ENCODE measurements at places on chromosomes 5 and 9.

GRCh38 chr5:118777189-118777736 lies 211.1 kb downstream of the DTWD2 start:
- DNase-seq: no peak

GRCh38 chr5:37005946-37006540 lies 129.5 kb downstream of the NIPBL start:
- peak; percentile 38 for DNase-seq

GRCh38 chr9:92564504-92564903 lies 28.7 kb upstream of the ECM2 start:
- no peak for DNase-seq

DNA sequence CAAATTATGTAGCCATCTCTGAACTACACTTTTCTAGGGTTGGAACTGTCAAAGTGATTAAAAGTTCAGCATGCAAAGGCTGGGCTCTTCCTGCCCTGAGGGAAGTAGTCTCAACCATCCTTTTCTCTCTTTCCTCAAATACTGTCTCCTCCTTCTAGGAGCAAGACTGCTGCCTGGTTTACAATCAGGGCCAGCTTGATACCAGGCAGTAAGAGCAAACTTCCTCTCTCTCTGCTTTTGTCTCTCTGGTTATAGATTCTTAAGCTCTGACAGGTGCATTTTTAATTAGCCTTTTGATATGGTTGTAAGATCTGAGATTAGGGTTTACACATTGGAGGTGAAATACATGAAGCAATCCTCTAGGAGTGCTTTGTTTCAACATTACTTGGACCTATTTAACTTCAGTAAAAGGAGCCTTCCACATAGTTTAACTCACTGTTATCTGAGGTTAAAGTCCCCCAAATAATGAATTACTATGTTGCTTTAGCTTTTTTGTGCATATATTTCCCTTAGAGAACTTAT lies 436.1 kb downstream of the SPATA31D1 start:
- no peak for DNase-seq

DNA sequence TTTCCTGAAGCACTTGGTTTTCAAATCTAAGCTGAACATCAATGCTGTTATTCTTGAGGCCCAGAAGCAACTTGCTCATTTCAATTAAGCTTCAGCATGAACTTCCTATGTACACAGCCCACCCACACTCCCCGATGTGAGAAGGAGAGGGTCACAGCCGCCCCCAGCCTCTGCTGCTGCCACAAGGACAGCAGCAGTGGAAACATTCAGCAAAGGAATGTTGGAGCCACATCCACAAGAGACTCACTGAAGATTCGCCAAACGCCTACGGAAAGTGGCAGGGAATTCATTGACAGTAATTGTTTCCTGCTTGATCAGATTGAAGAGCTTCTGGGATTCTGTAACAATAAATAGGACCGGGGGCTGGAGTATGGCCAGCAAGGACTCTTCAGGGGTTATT lies 2.9 kb downstream of the TGFBI start:
- DNase-seq: no peak

DNA sequence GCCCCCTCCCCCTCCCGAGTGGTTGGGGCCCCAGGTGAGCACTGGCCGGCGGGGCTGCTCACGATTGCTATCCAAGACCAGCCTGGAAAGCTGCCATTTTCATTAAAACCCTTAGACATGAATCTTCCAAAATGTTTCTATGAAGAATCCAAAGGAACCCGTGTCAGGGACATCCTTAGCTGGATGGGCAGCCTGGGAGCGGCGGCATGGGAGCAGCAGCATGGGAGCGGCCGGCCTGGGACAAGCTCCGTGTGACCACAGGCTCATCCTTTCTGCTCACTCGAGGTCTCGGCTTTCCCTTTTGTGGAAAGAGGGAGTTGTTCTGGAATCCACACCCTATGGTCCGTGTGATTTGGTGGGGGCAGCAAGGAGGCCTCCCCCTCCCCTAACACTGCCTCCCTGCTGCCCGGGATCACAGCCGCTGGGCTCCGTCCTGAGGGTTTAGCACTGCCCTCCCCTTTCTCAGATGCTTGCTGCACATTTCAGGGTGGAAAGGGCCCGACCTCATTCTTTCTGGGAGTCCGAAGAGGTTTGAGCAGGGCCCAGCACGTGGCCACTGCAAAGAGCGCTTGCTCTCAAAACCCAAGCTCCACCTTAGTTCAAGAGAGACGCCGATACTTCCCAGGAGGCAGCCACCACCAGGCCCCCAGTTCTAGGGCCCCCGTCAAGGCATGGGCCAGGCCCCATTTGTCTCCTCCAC lies 127.7 kb downstream of the RXRA start:
- DNase-seq: no peak

- DNase-seq: no peak
Measured at GRCh38 chr5:134533115-134533815, 7.8 kb downstream of the JADE2 start.

DNA sequence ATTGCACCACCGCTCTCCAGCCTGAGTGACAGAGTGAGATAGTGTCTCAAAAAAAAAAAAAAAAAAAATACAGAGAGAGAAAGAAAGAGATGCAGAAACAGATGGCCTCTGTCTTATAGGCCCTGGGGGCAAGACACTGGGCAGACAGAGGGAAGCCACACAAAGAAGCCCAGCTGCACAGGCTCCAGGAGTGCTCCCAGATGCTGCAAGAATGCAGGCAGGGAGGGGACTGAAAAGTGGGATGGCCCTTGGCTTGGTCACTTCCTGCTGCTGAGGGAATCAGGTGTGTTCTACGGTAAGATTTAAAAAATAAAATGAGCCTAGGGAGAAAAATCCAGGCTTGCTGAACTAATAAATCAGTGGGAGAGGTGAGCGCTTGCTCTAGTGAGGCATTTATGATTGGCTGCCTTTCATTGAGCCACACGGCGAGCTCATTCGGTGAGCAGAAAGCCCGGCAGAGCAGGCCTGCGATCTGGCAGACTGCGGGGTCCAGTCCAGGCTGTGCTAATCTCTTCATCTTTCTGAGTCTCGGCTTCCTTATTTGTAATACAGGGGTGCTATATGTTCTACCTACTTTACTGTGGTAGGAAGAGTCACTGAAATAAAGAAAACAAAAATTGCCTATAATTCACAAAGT lies 80.6 kb downstream of the RAD23B start:
- no peak for DNase-seq

DNA sequence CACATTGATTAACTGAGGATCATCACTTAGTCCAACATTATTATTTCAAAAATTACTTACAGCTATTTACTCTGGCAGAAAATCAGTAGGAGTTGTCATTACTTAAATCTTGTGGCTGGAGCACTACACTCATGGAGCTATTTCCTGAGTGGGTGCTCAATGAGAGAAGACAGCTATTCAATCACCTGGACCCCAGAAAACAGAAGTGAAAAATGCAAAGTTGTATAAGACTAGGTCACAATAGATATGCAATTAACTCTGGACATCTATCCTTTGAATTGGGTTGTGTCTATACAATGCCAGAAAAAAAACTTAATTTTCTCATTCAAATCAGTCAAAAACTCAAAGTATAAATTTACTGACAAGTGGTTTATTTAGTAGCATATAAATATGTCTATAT lies 340.9 kb downstream of the EFNA5 start:
- no peak for DNase-seq

GRCh38 chr5:67197536-67197935 lies 937 bp upstream of the CD180 start:
- no peak for DNase-seq

DNA sequence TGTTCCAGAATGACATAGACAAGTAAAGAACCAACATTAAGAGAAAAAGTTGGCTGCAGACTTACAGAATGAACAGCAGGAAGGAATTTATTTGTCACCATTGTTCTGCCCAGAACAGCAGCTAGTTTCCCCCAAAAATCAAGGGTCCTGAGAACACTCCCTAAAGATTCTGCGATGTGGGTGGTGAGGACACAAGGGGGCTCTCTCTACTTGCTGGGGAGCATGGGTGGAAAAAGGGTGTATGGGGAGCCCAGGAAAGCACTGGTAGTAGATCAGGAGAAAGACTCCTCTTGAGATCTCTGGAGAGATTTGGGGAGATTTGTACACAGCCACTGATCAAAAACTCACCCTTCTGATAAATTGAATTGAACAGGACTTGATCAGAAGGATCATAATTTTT lies 316.5 kb downstream of the KCTD16 start:
- no peak for DNase-seq

Data from HTR-8/SVneo (cell line).